Activated CD8-positive, alpha-beta T cell treated with anti-CD3 and anti-CD28 coated beads for 36 hours (primary cell): ENCODE measurements at places on chromosomes 12 and 14.

- no peak for DNase-seq
These were observed 36.2 kb downstream of the GCN1 start for GRCh38 chr12:120158351-120158750.

GRCh38 chr12:116172224-116172849, 105.2 kb downstream of the MED13L start:
- DNase-seq: peak; percentile 72

GRCh38 chr12:89824822-89825221, 116.2 kb upstream of the ATP2B1 start:
- no peak for DNase-seq

DNA sequence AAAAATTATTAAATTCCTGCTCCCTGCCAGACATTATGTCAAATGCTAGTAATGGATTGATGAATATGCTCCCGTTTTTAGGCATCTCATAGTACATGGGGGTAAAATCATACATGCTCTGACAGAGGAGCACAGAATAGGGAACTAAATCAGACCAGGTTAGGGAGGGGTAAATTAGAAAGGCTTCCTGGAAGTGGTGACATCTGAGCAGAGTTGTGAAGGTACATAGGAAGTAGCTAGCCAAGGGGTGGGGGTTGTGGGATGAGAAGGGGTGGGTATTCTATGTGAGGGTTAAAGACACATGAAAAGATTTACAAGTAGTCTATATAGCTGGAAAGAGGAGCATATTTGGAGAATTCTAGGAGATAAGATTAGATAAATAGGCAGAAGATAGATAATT, 171.7 kb upstream of the FBXO33 start:
- no peak for DNase-seq

GRCh38 chr12:49366096-49366651, 1.1 kb upstream of the SPATS2 start:
- DNase-seq: peak; percentile 27

- DNase-seq: peak; percentile 7
These were observed 126.4 kb downstream of the PIWIL1 start for GRCh38 chr12:130463818-130464670.

GRCh38 chr12:32451816-32452215, 52.5 kb downstream of the FGD4 start:
- no peak for DNase-seq

GRCh38 chr12:115362339-115362976, 678.5 kb upstream of the TBX3 start:
- DNase-seq: no peak

DNA sequence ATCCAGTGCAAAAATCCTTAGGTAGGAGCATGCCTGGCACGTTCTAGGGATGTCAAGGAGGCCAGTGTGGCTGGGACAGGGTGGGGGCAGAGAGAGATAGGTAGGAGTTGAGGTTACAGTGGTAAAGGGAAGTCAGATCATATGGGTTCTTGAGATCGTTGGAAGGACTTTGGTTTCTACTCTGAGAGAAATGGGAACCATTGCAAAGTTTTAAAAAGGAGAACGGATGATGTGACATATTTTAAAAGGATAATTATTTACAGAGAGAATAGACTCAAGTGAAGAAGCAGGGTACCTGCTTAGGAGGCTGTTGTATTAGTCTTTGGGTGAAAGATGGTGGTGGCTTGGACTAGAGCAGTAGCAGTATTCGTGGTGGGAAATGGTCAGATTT, 47.6 kb upstream of the ATP2B1 start:
- DNase-seq: no peak
